ENCODE measurements at places on chromosomes 16 and 17.
A peak's percentile ranks its signal among the peaks of the same experiment; 100 is the strongest.

- no peak for DNase-seq
Measured at GRCh38 chr17:74042744-74043486, 160.6 kb upstream of the RPL38 start.

- DNase-seq: peak; percentile 65
Measured at GRCh38 chr17:32794533-32795246, 82.2 kb downstream of the MYO1D start.

GRCh38 chr16:87056551-87056950, 260.6 kb downstream of the C16orf95 start:
- DNase-seq: no peak

GRCh38 chr17:72812823-72813222, 279.7 kb downstream of the SLC39A11 start:
- DNase-seq: no peak

DNA sequence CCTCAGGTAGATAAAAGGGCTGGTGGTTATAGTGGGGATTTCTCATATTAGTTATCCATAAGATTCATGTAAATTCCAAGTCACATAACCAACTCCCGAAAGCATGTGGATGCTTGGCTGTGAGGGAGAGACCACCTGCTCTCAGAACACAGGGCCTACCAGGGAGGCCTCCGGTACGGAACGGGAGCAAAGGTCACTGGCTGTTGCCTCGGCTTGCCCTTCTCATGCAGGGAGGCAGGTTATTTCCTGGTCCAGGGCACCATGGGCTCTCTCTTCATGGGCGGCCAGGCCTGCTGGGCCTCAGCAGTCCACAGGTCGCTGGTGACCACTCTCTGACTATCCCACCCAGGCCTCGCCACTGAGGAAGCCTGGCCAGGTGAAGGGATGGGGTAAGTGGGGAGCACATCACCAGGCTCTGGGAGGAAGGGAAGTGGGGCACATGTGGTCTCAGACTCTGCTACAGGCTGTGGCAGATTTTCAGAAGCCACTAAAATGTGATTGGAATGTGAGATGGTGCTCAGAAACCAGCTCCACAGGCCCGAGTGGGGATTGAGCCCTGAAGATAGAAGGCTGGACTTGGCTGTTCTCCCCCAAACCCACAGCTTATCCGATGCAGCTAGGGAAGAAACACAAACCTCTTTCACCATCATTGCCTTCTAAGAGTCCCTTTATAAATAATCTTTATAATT, 45.4 kb downstream of the HNF1B start:
- DNase-seq: no peak

GRCh38 chr17:10745231-10745630, 15.4 kb upstream of the TMEM220 start:
- no peak for DNase-seq

DNA sequence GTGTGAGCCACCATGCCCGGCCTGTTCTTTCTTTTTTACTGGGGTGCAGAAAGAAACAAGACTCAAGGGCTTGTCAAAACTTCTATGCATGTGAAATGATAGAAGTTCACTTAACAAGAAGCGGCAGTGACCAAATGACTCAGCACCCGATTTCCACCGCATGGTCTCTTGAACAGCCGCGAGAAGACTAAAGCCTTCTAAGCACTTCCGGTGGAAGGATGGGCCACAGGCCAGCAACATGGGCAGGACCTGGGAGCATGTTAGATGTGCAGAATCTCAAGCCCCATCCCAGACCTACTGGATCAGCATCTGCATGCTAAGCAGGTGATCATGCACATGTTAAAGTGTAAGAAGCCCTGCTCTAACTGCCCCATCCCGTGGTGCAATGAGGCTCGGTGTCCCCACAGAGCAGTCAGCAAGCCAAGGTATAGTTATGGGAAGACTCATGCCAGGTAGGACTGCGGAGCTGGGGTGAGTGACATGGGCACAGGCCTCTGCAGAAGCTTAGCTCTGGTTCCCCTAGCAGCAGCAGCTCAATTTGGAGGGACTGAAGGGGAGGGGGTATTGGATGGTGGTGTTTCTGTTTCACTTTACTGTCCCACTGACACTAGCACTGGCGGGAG, 88.5 kb upstream of the HNF1B start:
- no peak for DNase-seq

DNA sequence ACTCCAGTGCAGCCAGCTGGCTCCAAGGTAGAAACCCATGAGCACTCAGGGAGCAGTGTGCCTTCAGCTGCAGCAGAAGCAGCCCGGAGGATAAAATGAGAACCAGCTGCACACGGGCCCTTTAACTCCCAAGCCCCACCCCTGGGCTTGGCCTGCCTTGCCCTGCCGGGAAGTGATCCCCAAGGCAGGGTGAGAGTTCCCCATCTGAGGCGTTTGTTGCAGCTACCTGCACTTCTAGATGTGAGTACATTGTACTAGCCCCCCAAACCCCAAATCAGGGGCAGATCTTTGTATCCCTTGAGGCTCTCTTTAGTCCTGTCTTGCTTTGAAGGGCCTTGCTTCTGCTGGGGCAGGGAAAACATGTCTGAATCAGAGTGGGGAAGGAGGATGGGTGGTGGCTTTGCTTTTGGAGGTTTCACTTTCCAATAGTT, at the start of gene MVP:
Gene MVP, plus strand, starts transcription at position 192 of the 431 bp plus-strand sequence. CDS start 10,088 bp downstream, outside the sequence.
- DNase-seq: peak; percentile 85

GRCh38 chr17:10292057-10292937, 80.5 kb downstream of the MYH13 start:
- peak; percentile 27 for DNase-seq

GRCh38 chr16:81665588-81665987, 113.5 kb upstream of the PLCG2 start:
- DNase-seq: no peak

DNA sequence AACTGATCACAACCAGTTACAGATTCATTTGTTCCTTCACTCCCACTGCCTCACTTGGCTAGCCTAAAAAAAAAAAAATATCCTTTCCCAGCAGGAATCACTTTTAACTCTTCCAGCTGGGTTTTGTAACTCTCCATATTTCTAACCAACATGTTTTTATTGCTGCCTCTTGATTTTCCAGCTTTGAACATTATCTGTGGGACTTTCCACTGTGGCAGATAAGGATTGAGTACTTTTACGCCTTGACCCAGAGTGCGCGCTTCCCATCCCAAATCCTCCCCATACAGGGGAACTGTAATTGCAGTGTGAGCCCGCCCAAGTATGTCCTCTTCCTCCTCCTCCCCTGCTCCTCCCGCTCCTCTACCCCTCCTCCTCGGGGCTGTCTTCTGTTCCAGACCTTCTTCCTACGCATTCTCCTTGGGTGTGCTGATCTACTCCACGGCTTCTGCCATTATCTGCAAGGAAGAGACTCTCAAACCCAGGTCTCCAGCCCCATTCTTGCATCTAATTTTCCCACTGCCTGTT, 43.4 kb downstream of the CYB5D2 start:
- DNase-seq: no peak

DNA sequence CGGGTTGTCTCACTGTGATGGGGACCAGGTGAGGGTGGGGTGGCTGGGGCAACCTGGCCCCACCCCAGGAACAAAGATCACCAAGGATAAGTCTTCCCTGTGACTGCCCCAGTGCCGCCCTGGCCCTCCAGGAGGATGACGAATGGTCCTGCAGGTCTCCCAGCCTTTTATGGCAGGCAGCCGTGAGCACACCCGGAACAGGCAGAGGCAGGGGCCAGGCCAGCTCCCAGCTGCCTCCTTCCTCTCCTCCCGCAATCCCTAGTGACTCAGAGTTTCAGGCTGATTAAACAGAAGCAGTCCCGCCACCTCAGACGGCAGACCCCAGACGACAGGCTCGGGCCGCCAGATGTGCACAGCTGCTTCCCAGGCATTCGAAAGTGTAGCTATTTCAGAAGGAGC, 13.3 kb downstream of the JUP start:
- peak; percentile 97 for DNase-seq

GRCh38 chr17:63919311-63919723, 678 bp upstream of the GH1 start:
- DNase-seq: peak; percentile 68

- DNase-seq: no peak
Measured at GRCh38 chr16:78745108-78746019, 645.9 kb downstream of the WWOX start.

GRCh38 chr16:65274566-65274965, 152.7 kb upstream of the CDH11 start:
- no peak for DNase-seq

DNA sequence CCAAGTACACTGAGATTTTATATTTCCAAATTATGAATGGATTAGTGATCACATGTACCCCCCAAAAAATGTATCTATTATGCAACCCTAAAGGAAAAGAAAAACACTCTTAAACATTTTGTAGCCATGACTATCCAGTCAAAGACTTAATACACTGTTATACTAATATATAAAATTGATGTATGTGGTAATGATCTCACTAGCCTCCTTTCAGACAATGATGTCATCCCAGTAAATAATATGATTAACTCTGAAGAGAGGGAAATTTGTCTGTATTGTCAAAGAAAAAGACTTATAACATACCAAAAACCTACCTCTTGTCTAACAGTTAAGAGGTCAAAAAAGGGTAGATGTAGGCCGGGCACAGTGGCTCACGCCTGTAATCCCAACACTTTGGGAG, 80.7 kb downstream of the USP32 start:
- DNase-seq: no peak

GRCh38 chr16:75320435-75320834, 69.0 kb upstream of the BCAR1 start:
- no peak for DNase-seq

DNA sequence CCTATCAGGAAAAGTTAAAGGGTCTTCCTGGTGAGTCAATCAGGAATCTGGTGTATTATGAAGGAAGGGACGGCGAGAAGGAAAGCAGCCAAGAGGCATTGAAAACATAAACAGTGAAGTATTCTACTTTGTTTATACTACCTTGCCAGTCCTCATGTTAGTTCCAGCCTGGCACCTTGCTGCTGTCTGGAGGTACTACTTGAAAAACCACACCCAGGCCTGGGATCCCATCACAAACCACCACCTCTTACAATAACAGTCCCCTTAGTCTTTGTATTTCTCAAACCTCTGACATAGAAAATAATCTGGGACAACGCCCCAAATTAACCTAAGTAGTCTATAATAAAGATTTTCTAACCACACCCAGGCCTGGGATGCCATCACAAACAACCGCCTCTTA, 676.7 kb upstream of the SOX9 start:
- no peak for DNase-seq

DNA sequence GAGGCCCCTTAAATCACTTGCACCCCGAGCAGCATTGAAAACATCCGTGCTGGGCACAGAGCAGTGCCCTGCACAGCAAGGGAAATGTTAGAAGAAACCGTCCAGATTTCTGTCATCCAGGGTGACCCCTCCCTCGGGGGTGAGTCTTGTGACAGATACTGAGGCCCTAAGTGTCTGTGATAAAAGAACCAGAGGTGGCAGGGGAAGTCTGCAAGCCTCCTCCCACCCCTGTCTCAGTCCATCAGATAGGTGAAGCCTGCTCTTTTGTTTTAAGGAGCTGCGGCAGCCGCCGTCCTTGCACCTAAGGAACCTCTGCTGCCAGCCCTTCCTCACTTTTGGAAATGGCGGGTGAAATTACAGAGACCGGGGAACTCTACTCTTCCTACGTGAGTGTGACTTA, 845 bp upstream of the NAT9 start:
- DNase-seq: no peak

GRCh38 chr17:46771561-46772474, 46.7 kb downstream of the WNT3 start:
- DNase-seq: peak; percentile 60

DNA sequence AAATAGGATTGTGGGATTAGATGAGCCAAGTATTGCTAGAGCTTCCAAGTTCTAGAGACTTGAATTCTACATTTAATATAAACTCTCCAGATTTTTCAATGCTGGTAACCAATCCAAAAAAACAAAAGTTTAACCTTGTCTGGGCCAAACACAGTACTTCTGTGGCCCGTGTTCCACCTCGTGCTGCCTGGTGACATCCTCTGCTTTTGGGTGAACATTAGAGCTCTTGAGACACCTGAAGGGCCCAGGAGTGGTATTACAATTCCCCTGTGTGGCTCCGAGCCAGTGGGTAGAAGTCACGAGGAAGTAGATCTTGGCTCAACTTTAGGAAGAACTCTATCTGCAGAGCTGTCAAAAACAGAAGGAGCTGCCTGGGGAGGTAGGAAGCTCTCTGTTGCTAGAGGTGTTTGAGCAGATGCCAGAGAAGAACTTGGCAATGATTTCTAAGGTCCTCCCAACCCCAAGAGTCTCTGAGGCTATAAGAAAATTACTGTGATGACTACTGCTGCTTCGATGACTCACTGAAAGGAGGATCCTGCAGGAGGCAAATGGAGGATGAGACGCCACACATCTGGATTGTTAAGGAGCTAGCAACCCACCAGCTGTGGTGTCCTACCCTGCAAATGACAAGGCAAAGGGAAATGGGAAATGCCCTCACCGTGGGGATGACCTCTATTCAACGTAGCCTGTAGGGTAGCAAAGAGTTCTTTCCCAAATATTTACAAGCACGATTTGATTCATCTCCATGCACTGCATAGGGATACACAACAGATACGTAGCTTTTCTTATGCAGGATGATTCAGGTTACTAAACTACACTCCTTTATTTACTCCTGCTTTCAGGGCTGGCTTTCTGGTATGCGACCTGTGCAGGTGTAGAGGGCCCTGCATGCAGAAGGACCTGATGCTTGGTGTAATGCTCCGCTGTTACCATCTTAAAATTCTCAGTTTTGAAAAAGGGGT, 45.8 kb upstream of the GAS7 start:
- DNase-seq: no peak

- no peak for DNase-seq
Measured at GRCh38 chr16:76303637-76304314, 26.6 kb downstream of the CNTNAP4 start.

- DNase-seq: peak; percentile 19
Measured at GRCh38 chr17:17493986-17494466, 2.2 kb downstream of the RASD1 start.

Measured in left colon (tissue), 2 donors.